ENCODE measurements at places on chromosomes 3 and 15.
A peak's percentile ranks its signal among the peaks of the same experiment; 100 is the strongest.

DNA sequence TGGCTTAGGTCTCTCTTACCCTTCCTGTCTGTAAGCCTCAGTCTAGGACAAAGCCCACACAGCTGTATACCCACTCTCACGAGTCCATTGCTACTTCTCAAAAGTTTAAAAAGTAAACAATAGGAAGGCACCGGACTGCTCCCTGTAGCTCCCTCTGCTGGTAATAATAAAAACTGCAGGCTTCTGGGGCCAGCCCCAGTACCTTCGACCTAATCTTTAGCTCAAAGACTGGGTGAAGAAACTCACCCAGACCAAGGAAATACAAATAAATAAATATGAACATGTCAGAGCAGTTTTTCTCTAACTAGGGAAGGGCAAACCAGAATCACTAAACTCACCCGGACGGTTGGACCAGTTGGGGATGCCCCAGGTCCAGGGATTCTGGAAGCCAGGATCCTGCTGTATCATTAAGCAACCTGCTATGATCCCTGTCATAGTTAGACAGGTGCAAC is 5.0 kb downstream of the FAM219B start:
- DNase-seq = peak; percentile 80

DNA sequence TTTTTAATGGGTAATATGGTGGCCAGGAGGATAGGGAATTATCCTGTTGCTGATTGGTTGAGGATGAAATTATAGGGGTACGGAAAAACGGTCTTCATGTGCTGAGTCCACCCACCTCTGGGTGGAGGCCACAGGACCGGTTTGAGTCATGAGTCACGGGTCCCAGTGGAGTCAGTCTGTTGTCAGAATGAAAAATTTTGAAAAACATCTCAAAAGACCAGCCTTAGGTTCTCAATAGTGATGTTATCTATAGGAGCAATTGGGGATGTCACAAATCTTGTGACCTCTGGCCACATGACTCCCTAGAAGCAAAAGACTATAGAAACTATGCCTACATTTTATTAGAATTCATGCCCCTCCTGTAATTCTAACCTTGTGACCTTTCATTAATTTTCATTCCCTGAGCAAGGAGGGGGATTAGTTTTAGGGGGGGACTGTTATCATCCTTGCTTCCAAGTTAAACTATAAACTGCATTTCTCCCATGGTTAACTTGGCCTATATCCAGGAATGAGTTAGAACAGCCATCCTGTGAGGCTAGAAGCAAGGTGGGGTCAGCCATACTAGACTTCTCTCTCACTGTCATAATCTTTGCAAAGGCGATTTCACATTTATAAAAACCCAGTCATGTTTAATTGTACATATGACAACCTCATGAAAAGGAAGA is 101.2 kb downstream of the TCF12 start:
- no peak for DNase-seq

- DNase-seq = no peak
Observed at GRCh38 chr3:10352146-10352911, 31.4 kb upstream of the SEC13 start.

GRCh38 chr3:116930786-116931185 is 221.2 kb downstream of the TUSC7 start:
- DNase-seq = no peak

Data from GM20000 (cell line).